Stimulated activated CD8-positive, alpha-beta memory T cell treated with anti-CD3 and anti-CD28 coated beads, Interleukin-15, amount 100 ng/mL, for 4 hours (primary cell): ENCODE measurements at places on chromosomes 4 and X.

DNA sequence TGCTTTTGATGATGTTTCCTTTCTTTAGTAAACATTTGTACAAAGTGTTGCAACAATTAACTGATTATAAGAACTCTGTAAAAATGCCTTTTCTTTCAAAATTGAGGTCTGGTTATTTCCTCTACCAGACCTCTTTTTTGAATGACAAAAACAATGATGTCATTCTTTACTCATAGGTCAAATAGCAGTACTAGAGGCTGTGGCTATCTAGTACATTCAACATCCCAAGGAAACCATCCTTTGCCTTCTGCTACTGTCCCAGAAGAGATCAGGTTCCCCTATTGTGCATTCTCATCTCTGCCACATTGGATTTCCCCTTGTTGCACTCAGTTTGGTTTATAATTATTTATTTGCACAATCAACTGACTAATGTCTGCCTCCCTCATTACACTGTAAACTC, 19.1 kb upstream of the MAD2L1 start:
- no peak for DNase-seq

GRCh38 chr4:25953740-25954139, 39.7 kb downstream of the SMIM20 start:
- no peak for DNase-seq

DNA sequence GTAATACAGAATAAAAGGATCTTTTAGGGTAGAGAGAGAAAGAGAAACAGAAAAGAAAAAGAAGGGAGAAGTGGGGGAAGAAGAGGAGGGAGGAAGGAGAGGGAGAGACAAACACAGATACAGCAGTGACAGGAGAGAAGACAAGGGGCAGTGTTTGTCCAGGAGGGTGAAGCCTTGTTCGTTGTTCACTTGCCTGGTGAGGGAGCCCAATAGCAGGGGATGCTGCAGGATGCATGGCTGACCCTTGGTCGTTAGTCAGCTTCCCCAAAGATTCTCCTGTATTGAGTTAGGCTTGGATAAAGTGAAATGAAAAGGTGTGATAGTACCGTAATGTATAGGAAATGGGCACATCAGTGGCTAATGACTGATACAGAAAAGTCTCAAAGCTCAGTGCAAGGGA, 403.7 kb downstream of the IL15 start:
- no peak for DNase-seq

DNA sequence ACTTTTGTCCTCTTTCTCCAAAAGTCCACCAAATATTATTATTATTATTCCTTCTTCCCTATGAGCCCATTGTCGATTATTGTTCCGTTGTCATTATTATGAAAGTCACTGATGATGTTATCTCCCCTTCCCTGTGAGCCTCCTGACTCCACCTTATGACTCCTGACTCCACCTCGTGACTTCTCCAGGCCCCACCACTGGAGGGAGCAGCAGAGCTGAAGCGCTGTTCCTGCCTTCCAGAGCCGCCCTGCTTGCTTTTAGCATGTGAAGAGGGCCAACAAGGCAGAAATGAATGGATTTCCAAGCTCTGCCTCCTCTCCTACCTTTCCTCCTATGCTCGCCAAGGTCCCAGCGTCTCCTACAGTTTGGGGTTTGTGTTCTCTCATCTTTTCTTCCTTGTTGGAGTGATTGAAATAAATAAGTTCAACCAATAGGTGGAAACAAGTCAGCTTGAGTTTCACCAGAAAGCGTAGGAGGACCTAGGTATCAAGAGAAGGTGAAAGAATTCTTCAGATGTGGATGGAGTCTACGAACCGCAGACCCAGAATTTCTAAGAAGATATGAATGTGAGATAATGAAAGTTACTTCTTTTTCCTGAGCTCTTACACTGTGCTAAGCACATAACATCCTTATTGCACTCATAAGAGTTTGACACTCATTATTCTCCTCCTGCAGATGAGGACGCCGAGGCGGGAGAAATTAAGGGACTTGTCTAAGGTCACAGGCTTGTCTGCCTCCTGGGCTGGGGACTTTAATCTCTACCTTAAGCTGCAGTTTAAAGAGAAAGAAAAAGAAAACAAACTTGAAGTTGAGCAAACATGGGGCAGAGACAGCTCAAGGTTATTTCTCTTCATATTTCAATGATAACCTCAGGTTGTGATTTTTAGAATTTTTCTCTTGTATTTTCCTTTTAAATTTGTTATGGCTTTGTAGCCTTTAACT, 26.1 kb downstream of the IGSF1 start:
- no peak for DNase-seq

GRCh38 chr4:21699446-21699845, 249.1 kb downstream of the KCNIP4 start:
- no peak for DNase-seq

GRCh38 chr4:5709207-5709575, 832 bp upstream of the EVC2 start:
- DNase-seq, result no peak

DNA sequence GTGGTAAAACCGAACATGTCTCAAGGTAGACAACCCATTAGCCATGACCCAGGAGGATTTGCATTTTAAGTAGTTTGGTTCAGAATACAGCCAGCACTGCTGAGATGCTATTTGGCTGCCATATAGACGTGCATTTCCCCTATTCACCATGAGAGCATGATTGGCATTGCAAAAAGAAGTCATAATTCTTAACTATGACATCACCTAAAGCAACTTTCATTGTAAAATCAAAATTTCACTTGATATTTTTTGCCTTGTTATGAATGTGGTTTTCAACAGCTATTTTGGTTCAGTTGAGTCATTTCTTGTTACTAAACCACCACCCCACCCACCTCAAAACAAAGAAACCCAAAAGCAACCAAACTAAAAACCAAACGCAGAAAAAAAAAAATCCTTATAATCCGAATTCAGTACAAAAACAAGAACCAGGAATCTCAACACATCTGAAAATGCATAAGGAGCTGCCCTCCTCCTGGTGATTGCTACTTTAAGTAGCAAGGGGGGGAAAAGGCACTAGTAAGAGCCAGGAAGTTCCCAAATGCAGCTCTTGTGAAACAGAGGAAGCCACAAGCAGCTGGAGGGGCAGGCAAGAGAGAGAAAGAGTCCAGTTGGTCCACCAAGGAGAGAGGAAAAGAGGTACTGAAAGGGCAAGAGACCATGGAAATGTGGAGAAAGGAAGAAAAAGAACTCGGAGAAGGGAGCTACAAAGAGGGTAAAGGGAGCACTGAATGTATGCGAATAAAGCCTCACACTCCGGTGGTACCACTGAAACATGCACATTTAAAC, 3.1 kb downstream of the SLITRK4 start:
- no peak for DNase-seq

DNA sequence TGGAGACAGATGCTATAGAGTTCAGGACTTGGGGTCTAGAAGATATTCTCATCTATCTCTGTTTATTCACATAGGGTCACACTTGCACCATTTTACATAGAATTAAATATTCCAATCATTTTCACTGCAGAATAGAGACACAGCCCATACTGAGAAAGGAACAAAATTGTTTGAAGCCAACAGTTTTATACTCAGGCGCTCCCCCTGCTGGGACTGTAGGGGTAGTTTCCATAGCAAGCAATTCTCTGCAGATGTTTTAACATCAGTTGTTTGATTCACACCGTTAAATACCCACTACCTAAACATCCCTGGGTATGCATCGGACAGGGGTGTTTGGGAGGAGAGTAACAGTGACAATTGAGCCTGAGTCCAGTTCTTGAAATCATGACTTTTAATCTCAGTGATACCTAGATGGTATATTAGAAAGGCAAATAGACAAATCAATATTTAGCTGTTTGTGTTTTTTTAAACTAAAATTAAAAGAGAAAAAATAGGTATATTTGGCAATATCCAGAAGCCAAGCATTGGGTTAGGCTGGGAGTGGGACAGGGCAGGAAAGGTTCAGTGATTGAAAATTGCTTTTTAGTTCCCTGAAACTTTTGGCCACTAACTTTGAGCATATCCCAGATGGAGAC, 33.8 kb downstream of the LONRF3 start:
- DNase-seq, result no peak

DNA sequence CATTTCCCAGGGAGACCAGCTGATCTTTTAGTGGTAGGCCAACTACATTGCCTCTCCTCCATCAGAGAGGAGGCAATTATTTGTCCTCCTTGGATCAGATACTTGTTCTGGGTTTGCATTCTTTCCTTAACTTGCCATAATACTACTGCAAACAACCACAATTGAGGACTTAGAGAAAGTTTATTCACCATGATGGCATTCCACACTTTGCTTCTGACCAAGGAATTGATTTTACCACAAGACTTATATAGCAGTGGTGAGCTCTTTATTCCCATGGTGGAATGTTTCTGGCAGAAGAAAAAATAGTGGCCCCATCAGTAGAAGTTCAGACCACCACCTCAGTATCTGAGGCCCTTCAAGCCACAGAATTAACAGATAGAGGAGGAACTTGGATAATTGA, 123.9 kb upstream of the PPP3CA start:
- DNase-seq, result no peak

DNA sequence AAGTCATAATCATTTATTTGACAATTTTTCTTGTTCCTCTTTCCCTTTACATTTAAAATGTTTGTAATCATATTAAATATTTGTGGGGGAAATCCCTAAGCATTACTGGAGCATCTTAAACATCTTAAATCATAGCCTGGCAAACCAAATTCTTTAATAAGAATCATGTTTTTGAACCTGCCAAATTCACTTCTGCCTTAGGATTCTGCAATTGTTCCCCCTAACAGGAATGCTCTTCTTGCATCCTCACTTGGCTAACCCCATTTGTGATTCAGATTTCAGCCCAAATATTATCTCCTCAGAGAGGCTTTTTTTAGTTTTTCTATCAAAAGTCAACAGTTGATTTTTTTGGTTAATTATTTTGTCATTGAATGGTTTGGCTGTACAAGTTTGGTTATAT, 241.1 kb downstream of the MAPK10 start:
- DNase-seq, result no peak

GRCh38 chrX:154459832-154460231, 1.8 kb downstream of the PLXNA3 start:
- DNase-seq, result no peak

DNA sequence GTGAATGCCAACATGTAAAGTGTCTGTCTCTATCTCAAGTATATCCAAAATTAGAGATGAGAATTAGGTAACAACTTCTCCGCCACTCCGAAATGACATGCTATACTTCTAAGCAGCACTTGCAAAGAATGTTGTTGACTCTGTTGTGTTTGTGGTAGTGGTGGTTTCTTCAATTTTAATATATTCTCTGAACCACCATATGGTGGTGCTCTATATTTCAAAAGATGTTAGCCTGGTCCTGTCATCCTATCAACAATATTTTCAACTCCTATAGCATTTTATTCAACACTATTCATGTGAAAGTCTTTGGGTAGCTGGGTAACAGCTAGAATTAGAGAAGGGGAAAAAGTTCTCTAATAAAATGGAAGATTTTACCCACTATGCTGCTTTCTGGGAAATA, 1622.8 kb upstream of the IGFBP7 start:
- no peak for DNase-seq

DNA sequence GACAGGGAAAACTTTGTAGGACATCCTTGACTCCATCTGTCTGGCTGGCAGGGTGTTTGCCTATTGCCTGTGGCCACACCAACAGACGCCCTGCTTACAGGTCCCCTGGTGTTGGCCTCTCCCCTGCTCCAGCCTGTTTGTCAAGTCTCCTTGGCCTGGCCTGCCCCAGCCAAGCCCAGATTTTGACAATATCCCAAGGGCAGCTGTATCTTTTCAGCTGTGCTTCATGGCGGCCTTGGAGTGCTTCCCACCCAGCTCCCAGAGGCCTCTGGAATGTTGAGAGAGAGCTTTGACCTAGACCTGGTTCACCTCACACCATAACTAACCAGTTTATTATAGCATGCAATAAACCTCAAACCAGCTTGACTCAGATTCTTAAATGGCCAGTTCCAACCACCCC, 204.0 kb upstream of the NHS start:
- DNase-seq, result no peak

DNA sequence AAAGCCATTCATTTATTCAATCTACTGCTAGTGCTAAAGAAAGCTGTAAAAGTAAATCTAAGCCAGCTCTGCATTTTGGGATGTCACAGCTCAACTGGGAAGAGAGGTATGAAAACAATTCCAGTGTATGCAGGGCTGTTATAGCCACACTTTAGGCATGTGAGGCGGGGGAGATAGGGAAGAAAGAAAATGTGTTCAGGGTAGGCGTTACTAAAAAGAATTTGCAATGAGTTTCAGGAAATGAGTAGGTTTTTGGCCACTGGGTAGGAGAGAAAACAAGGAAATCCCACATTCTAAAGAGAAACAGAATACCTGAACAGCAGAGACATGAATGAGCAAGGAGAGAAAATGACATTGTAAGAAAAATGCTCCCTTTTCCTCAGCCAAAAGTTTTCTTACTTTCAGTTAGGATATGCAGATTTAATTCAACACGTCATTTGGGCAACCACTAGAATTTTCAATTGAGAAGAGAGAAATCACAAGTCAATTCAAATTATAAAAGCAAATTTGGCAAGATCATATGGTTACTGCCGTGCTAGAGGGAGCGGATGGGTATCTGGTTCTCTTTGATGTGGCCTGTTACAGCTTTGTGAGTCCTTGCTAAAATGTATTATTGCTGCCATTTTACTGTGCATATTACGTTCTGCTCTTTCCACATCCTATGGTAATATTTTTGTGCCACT, 226.3 kb downstream of the KCNIP4 start:
- no peak for DNase-seq

DNA sequence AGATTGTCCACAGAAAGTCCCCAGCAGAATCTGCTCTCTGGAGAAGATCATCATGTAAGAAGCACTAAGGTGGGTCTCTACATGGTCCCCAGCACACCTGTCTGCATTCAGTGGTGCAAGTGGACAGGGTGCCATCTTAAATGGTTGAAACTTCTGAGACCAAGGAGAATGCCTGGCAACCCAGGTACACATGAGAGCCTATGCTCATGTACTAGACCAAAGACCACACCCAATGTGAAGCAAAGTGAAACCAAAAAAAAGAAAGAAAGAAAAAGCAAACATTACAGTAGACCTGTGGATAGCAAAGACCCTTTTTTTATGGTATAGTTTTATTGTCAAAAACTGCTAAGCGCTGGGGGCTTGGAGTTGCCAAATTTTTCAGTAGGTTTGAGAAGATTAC, 15.0 kb downstream of the CD40LG start:
- DNase-seq, result no peak

DNA sequence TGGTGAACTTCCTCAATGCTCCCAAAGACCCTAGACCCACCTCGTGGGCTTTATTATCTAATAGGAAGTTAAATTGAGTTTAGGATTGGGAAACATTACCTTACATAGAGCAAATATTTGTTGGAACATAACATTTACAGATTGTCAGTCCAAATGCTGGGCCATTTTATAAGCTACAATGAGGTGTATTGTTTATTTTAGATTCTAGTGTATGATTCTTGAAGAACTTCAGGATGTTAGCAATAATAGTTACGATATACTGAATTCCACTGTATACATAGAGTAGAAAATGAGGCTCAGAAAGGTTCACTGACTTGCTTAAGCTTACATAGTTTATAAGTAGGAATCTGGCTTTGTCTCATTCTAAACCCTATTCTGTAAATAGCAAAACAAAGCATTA, 37.4 kb downstream of the PAQR3 start:
- DNase-seq, result no peak

GRCh38 chr4:186144946-186145569, 40.6 kb downstream of the FAM149A start:
- no peak for DNase-seq
